ENCODE measurements at places on chromosomes 16 and 17.
A peak's percentile ranks its signal among the peaks of the same experiment; 100 is the strongest.

DNA sequence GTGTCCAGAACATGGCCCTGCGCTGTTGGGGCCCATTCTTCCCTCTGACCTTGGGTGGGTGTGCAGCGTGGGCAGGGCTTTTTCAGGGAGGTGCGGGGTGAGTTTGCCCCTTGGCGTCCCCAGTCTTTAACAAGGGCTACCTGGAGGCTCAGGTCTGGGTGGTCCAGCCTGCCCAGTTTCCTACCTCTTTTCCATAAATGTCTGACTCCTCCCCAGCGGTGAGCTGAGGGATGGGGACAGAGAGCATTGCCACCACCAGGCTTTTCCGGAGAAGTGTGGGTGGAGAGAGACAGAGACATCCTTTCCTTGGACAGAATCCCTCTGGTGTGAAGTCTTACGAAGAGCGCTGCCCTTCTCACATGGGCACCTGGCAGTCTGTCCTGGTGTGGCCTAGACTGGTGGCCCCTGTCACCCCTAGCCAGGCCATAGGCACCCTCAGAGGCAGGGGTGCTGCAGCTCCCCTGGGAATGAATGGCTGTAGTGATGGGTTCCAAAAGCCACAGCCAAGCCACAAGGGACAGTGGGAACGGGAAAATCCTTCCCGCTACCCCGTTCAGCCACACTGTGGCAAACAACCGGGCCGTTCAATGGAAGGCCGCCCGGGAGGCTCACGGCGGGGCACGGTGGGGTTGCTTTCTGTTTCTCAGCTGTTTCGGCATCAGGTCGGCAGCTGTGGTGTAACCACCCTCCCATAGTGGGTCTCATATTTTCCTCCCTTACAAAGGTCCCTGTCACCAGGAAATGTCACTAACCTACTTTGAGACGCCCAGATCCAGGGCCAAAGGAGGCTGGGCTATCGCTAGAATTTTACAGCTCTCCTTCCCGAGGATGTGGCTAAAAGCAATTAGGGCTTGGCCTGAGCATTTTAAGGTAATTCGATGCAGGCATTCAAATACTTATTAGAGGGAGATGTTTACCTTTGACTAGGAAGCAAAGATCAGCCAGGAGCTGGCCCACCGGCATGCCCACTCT, 61.9 kb upstream of the GSE1 start:
- no peak for DNase-seq

DNA sequence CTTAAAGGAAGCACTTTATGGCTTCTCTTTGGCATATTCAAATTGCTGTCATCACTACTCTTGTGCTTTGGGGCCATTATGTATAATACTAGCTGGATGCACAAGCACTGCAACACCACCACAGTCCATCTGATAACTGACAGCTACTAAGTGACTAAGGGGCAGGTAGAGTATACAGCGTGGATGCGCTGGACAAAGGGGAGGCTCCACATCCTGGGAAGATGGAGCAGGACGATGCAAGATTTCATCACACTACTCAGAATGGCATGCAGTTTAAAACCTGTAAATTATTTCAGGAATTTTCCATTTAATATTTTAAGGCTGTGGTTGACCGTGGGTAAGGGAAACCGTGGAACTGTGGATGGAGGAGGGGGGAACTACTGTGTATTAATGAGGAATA, 25.0 kb downstream of the MPRIP start:
- no peak for DNase-seq

- DNase-seq: no peak
Measured at GRCh38 chr16:89554343-89554742, 6.1 kb upstream of the RPL13 start.

- DNase-seq: no peak
Measured at GRCh38 chr17:51700011-51700760, 439.8 kb downstream of the UTP18 start.

GRCh38 chr17:68539548-68540467, 27.6 kb downstream of the PRKAR1A start:
- peak; percentile 41 for DNase-seq

DNA sequence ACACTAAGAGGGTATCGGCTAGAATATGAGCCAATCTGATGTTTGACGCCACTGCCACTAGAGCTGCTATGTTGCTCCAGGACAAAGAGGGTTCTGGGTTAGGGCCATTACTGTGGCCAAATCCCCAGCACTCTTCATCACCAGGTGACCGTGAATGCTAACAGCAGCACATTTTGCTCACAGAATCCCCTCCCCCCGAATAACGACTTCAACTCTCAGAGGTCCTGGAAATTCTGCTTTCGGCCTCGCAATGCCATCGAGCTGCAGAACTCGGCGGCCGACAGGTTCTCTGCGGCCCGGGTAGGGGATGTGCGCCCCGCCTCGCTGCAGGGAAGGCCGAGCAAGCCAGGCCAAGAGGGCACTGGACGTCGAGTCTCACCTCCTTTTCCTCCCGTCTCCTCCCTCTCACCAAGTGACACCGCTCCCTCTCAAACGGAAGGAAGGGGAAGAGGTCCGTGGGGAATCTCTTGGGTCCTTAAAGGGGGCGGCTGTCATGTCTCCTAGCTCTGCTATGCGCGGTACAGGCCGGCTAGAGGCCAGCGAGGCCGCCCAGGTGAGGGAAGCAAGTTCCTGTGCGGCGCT, 31.9 kb downstream of the CDK5R1 start:
- DNase-seq: no peak

DNA sequence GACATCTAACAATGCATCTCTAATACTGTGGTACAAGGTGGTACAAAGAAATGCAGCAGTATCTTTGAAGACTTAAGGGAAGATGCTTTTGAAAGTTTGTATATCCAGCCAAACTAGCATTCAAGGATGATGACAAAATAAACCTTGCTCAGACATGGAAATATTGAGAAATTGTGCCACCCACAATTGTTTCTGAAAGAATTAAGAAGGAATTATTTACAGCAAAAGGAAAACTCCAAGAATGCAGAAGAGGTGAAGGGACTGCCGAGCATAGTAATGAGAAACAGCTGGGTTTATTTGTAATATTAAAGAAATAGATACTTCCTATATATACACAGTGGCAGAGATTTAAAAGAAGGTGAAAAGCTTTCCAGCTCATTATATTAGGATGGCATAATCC, 29.5 kb downstream of the PMFBP1 start:
- DNase-seq: no peak

DNA sequence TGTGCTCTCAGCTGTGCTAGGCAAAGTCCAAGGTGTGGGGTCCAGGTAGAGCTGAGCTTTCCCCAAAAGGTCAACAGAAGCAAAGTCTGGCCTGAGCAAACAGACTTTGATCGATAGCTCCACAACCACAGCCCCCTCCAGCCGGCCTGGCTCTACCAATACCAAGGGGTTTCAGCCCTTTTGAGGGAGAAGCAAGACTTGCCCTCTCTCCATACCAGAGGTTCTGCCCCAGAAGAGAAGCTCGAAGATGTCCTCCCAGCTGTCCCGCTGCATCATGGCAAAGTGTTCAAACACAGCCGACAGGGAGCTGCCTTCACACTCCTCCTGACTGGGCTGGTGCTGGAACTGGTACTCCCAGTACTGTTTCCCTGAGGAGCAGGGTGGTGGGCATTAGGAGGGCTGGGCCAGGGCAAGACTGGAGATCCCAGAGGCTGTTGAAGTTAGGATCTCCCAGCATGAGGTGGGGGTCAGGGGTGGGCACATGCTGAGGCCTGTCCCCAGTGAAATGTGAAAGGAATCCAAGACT, 1.7 kb downstream of the VTN start:
- DNase-seq: no peak

GRCh38 chr17:48059125-48059668, 11.0 kb downstream of the NFE2L1 start:
- DNase-seq: no peak

DNA sequence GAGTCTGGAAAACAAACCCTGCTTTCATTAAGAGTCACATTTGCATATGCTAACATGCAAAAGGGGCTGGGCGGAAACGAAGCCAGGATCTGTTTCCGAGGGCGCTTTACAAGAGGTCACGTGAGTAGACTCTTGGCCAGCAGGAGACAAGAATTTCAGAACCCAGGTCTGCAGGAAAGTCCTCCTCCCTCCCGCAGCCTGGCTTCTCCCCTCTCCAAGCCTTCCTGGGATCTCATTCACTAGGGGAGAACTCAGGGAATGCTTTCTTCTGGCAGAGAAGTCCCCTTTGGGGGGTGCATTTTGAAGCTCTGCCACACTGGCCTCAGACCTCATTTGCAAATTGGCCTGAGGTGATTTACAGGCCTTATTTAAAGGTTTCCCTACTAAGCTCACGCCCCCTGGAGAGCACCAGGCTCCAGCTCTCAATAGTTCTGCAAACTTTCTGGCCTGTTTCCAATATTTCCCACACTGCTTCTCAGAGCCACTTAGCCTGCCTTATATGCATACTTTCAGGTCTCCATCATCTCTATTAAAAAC, 57.2 kb upstream of the CACNG5 start:
- peak; percentile 64 for DNase-seq

Data from lung (tissue), 17 donors.